Mesothelial cell of epicardium (in vitro differentiated cells): ENCODE measurements at places on chromosomes 1 and 21.

DNA sequence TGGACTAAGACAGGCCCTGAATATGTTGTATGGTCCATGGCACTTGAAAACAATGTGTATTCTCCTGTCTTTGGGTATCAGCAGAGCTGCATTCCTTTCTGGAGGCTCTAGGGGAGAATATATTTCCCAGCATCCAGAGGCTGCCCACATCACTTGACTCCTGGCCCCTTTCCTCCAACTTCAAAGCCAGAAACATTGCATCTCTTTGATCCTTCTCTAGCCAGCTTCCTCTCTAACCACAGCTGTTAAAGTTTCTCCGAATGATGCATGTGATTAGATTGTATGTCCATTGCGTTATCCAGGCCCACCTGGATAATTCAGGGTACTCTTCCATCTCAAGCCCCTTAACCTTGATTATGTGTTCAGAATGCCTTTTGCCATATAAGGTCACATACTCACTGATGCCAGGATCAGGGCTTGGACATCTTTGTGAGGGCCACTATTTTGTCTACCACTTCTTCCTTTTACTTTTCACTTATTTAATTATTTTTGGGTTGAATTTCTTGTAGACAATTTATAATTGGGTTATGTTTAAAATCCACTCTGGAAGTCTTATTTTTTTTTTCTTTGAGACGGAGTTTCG is 5.3 kb downstream of the CHD1L start:
- DNase-seq = no peak

GRCh38 chr21:22961258-22961657 is 1963.0 kb downstream of the NCAM2 start:
- DNase-seq = no peak

GRCh38 chr21:46180778-46181391 is 3.4 kb downstream of the SPATC1L start:
- DNase-seq = no peak

DNA sequence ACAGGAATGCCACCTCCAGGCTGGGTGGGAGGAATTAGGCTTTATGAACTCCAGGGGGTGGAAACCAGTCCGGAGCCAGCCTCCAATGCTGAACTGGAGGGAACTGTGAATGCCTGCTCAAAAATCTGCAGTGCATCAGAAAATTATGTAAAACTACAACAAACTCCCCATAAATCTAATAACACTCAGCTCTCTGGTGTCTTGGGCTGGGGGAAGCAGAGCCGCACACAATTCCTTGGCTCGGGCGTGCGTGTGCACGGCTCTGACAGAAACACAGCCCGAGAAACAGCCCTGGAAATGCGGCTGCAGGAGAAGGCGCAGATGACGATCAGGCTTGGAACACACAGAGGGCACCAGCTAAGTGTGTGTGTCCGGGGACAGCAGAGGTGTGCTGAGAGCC is 127.6 kb upstream of the VAMP3 start:
- no peak for DNase-seq

DNA sequence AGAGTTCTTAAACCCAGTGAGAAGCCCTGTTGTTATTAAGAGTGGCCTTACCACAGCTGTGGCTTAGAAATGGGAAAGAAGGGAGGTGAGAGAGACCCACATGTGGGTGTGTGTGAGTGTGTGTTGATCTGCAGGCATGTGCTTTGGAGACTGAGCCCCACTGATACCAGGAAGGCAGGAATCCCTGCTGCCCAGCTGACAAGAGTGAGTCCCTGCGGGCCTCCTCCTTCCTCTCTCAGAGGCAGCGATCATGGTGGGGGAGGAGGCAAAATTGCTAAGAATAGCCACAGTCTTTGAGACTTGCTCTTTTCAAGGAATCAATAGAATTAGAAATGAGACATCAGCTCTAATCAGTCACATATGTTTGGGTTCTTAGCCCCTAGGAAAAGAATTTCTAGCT is 87.0 kb upstream of the WARS2 start:
- DNase-seq = no peak

DNA sequence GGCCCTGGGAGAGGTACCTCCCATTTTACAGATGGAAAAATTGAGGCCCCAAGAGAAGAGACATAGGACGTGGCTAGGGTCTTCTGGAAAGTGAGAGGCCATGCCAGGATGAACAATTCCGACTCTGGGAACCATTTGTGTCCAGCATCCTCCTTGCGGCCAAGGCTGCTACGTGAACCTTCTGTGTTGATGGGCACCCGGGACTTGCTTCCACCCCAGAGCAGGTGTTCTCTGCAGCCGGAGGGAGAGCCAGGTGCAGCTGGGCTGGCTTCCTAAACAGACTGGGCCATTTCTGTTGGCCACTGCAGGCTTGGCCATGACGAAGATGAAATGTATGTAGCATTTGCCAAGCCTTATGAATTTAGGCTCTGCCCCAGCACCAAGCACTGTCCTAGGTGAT is 118.9 kb downstream of the PRDM2 start:
- DNase-seq = no peak

DNA sequence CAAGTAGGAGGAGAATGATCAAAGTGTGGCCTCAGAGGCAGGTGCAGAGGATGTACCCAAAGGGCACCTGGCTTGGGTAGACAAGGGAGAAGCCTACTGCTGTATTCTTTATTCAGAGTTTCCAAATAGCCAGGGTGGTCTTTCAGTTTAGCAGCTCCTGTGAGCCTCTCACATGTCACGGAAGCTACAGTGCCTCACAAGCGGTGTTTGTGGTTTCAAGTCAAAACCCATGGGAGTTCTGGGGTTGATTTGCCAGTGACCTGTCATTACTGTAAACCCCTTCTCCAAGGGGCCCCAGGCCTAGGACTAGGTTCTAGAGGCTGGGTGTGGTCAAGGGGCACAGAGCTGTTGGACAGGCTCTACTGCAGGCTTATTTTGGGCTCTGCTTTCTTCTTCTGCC is 10.2 kb upstream of the IL10 start:
- no peak for DNase-seq
